Cortex of kidney (tissue), 1 donor: ENCODE measurements at places on chromosomes 7 and 10.

GRCh38 chr7:4883372-4884144, at the start of gene RADIL:
Gene RADIL (minus strand): TSS chr7:4883716. CDS start chr7:4878139, 5,577 bp downstream.
- no peak for DNase-seq

- DNase-seq = no peak
Measured at GRCh38 chr10:124289851-124290795, 128.6 kb downstream of the OAT start.

DNA sequence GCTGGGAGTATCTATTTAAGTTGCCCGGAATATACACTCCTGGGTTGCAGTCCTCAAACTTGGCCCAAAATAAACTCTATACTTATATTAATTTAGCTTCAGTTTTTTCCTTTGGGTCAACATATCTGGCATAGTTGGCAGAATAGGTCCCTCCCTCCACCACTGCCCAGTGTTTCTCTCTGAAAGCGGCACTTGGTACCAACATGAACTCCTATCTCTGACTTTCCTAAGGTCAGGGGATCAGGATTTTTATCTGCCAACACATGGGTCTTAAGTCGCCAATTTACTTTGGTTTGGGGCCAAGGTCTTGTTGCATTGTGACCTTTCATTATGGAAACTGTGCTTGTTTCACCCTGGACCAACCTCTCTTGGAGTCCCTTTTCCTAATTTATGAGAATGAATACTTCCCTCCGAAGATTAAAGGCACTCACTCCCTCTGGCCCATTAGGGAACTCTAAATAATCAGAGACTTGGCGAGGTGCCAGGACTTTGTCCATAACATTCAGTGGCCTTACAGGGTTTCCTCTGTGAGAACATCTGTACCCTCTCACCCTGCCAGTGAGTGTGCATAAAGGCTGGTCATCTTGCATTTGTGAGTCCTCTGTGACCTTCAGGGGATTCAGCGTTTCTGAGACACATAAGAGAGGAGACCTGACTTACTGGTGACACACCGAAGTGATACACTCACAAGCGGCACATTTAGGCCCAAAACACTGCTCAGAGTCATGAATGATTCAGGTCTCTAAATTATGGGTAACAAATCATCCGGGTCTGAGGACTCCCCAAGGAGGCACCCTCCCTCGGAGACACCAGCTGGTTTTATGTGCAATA, 19.7 kb upstream of the FKBP9 start:
- DNase-seq = no peak

- DNase-seq = no peak
Measured at GRCh38 chr7:135147899-135148721, at the start of gene TMEM140. Gene TMEM140 (plus strand): TSS chr7:135148072. CDS start chr7:135164442, 16,370 bp downstream.

DNA sequence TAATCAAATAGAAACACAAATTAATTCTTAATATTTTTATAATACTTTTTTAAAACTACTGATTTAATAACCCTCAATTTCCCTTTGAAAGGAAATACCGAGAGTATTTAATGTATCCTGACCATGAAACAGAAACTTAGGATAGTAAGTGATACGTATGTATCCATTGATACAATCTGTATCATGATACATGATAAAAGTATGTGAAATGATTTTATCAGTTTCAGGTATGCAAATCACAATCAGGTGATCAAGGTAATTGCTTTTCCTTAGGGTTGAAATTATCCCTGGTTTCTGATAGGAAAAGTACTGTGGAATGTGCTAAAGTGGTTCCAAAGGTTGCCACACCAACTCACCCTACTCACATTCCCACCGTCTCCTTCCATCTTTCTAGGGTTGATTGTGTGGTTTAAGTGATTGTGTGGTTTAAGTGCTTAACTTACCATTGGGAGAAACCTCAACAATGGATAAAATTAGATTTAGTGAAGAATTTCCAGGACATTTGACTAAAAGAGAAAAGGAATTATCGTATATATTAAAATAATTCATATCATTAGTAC, 138.3 kb downstream of the LRRN3 start:
- DNase-seq = no peak

DNA sequence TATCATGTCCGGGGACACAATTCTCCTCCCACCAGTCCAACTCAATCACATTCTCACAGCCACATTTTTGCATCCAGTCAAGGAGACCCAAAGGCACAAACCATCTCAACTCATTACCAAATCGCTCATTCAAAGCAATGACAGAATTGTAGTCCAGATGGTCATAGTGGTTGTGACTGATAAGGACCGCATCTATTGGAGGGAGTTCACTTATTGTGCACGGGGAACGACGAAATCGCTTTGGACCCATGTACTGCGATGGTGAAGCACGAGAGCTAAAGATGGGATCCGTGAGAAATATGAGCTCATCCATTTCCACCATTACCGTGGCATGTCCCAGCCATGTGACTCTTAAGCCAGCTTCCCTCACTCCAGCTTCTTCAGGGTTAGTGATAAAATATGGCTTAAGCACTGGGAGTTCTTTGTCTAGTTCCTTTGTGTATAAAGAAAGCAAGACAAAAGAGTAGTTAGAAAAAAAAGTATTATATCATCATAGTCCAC, 29.1 kb downstream of the NAPEPLD start:
- DNase-seq = no peak

DNA sequence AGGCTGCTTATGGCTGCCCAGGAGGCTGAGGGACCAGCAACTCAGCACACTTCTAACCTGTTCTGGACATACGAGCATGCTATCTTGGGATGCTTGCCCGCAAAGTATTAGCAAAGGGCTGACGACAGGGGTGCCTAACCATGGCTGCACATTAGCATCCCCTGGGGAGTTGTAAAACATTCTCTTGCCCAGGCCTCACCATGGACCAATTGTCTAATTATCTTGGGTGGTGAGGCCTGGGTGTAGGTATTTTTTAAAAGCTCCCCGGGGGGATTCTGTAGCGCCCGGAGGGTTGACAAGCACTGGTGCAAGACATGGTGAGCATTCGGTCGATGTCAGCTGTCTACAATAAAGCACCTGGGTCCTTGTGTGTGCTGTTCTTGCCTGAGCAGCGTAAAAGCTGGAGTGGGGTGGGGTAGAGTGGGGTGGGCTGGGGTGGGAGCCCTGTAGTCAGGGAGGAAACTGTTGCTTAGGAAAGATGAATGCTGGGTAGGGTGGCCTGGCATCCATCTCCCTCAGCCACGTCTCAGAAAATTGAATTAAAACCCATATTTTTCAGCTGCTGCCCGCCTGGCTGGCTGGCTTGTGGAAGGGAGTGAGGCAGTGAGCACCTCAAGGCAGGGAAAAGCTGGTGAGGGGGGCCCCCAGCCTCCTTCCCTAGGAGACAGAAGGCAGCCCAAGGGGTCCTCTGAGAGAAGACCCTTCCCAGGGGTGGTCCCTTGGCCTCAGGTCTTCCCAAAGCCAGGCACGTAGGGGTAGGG, 2.9 kb upstream of the ADCYAP1R1 start:
- no peak for DNase-seq

DNA sequence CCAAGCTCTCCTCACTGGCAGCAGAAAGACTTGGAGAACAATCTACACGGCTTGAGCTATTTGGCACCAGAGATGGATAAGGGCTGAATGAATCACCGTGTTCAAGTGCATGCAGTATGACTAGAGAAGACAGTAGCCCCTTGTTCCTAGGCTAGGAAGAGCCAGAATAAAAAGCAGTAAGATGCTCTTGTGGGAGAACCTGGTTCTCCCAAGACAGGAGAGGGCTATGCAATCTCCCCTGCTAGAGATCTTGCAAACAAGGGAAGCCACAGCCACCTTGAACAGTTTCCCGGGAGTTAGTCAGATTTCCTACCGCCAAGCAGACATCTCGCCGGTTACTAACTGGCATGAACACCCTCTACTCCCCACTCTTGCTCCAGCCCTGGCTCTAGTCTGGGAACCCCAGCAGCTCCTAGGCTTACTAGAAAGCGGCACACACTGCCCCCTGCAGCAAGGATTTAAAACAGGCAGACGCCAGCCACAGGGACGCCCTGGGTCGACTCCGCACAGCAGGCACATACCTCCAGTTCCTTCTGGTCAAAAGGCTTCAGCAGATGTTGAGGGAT, 107.3 kb downstream of the SMURF1 start:
- no peak for DNase-seq

DNA sequence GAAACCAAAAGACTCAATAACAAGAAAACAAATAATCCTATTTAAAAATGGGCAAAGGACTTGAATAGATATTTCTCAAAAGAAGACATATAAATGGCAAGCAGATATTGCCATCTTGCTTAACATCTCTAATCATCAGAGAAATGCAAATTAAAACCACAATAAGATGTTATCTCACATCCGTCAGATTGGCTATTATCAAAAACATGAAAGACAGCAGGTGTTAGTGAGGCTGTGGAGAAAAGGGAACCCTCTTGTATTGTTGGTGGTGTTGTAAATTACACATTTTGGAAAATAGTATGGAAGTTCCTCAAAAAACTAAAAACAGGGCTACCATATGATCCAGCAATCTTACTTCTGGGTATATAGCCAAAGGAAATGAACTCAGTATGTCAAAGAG, 25.7 kb downstream of the OPALIN start:
- no peak for DNase-seq

GRCh38 chr10:99621454-99622251, 1.4 kb upstream of the SLC25A28 start:
- no peak for DNase-seq

GRCh38 chr7:115004121-115004520, 82.2 kb downstream of the MDFIC start:
- no peak for DNase-seq

DNA sequence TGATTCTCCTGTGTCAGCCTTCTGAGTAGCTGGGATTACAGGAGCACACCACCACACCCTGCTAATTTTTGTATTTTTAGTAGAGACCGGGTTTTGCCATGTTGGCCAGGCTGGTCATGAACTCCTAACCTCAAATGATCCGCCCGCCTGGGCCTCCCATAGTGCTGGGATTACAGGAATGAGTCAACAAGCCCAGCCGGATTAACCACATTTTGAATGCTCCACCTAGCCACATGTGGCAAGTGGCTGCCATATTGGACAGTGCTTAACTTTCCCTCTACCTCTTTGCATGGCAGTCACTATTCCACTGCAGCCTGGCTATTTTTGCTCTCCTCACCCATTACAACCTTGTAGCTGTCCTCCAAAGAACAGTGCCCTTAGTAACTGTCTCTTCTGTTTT, 160.1 kb downstream of the GATA3 start:
- no peak for DNase-seq

- no peak for DNase-seq
Measured at GRCh38 chr10:96395931-96396877, 37.4 kb upstream of the OPALIN start.

- DNase-seq = no peak
Measured at GRCh38 chr7:37577412-37577811, 106.2 kb upstream of the GPR141 start.

- no peak for DNase-seq
Measured at GRCh38 chr10:129513312-129513711, 46.3 kb downstream of the MGMT start.

GRCh38 chr7:121433775-121434174, 37.7 kb upstream of the FAM3C start:
- DNase-seq = no peak

- DNase-seq = no peak
Measured at GRCh38 chr10:29394321-29394932, 105.6 kb downstream of the LYZL1 start.

GRCh38 chr7:87505557-87506245, 30.2 kb upstream of the ABCB4 start:
- no peak for DNase-seq

- no peak for DNase-seq
Measured at GRCh38 chr10:102982296-102982695, 64.2 kb downstream of the CNNM2 start.

DNA sequence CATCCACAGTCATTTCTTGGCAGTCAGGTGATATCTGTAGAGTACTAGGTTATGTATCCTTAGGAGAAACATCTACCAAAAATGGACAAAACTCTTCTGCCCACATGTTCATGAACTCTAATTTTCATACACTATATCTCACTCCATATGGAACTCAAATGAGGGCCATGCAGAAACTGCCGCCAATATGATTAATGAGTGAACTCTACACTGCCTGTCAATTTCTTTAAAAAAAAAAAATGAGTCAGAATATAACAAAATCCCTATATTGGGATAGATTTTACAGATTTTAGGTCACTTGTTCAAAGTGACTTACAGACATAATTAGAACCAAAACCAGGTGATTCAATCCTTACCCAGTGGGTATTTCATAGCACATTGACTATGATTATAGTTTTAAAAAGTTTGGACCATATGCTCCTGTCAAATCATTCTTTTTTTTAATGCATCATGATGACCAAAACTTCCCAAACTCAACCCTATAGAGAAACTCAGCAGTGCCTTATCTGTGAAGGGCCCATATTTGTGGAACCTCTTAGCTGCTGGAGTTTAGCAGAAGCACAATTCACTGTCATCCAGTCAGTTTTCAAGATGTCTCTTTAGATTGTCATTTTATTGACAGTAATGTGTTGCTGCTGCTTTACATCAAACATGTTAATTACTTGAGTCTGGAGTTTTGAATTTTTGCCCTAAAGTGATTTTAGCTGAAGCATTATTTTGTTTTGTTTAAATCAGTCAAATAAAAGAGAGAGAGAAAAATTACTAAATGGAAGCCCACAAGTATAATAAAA, 11.1 kb downstream of the LRRN3 start:
- DNase-seq = no peak

DNA sequence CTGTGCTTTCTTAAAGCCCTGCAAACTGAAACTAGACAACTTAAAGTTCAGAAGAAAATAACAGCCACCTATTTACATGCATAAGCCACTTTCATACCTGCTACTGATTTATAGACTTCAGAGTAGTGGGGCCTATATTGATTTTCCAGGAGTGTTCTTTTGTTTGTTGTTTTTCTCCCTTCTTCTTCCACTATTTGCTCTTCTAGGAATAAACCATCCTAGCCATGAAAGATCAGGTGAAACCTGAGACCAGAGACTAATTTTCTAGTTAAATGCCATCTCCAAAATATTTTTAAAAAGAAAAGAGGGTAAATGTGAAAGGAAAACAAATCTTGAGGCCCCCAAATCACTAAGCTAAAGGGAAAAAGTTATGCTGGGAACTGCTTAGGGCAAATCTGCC, 72.4 kb upstream of the C1GALT1 start:
- no peak for DNase-seq

DNA sequence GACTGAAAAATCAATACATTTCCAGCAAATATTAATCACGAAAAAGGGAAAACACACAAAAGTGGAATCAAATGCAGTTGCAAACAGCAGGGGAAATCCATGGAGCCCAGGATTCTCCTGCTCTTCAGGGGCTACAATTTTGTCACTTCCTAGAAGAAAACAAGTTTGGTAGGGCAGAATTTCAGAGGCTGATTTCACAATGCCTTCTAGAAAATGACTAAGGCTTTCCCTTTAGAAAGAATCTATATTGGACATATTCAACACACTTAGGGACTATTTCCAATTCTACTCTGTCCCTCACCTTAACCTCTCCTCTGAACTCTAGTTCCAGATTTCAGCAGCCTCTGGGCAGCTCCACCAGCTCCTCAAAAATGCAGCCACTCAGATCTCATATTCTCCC, 111.3 kb downstream of the HECTD2 start:
- no peak for DNase-seq

DNA sequence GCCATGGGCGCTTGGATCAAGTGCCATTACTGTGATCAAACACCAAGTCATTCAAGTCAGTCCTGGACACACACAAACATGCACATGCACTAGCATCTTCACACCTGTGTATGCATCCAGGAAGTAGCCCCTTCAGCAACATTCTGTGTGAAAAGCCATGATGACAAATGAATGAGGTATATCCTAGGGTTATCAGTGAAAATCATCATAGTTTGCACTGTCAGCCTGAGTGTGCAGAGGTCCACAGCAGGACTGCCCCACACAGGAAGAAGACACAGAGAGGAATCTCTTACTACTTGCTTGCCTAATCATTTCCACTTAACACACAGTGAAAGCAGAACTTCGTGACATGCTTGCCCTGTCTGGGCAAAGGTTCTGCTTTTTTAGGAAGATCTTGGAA, 184.0 kb upstream of the ADO start:
- no peak for DNase-seq
